ENCODE measurements at places on chromosomes 4 and X. TPM values are rescaled to one million over a fixed set of nuclear protein-coding genes. Genes with fewer than 3 reads are reported as not detected.

F11 gene
- not detected for total RNA-seq

ENPP6 gene
- not detected for total RNA-seq

SMS gene
- 230 TPM for total RNA-seq

GRCh38 chrX:46648660-46649059, 75.1 kb downstream of the CHST7 start:
- H3K27me3 ChIP-seq = peaks cover 4% of the 10 kb centered on the region
- DNase-seq = no peak
- H3K27ac ChIP-seq = no peak overlapping the region
- H3K36me3 ChIP-seq = no peaks in the 10 kb centered on the region
- H3K4me3 ChIP-seq = no peak overlapping the region
- H3K4me1 ChIP-seq = peaks cover 3% of the 10 kb centered on the region

DNA sequence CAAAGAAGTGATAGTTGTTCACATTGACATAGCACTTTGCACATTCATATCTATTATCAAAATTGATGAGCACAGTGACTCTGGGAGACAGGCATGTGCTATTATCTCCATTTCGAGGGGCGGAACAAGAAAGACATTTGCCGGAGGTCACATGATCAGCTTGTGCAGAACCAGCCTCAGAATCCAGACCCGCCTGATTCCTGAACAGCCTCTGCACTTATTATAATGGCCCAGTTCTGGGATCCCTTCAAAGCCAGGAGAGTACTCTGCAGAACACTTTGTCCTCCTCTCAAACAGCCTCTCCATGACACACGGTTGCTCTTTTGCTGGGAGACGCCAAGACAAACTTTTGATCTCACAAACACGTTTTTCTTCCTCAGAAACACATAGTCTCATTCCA, 48.4 kb downstream of the RWDD4 start:
- H3K36me3 ChIP-seq = no peaks in the 10 kb centered on the region
- H3K27ac ChIP-seq = no peak overlapping the region
- H3K4me3 ChIP-seq = no peak overlapping the region
- DNase-seq = peak; percentile 25

All from IMR-90 (cell line).